ENCODE measurements at places on chromosomes 4 and X.

DNA sequence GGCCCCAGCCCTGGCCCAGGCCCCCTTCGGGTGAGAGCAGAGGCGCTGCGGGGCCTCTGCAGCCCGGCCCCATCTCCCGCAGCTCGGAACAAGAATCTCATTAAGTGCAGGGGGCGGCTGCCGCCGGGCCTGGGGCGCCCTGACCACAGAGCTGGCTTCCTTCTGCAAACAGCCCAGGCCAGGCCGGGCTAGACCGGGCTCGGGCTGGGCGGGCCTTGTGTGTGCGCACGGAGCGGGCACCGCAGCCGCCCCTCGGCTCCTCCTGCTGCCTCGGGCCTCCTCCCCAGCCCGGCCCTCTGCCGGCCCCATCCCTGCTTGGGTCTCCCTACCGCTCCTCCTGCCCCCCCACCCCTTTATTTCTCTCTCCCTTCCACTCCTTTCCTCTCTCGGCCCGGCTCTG is 83.3 kb downstream of the EFNB1 start:
- DNase-seq: no peak

- no peak for DNase-seq
Measured at GRCh38 chr4:56859841-56860240, 38.3 kb upstream of the SPINK2 start.

- DNase-seq: no peak
Measured at GRCh38 chr4:28391877-28392276, 1531.2 kb downstream of the STIM2 start.

DNA sequence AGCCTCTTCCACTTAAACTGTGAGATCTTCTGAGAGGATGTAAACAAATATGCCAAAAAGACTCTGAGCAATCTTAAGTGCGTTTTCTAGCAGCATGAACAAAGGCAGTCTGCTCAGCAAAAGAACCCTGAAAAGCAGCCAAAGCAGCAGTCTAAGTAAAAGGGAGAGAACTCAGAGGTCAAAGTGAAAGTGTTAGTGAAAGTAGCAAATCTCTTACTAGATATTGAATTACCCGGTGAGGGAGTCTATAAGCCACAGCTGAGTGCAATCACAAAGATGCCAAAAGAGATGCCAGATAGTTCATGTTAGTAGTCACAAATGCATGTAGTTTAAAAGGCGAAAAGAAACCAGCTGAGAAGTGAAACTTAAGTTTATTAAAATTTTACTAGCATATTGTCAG is 7.9 kb upstream of the GNRHR start:
- DNase-seq: no peak

GRCh38 chr4:123338715-123339114 is 57.9 kb upstream of the SPRY1 start:
- no peak for DNase-seq

- DNase-seq: no peak
Measured at GRCh38 chrX:21747558-21747957, 10.4 kb downstream of the SMPX start.

DNA sequence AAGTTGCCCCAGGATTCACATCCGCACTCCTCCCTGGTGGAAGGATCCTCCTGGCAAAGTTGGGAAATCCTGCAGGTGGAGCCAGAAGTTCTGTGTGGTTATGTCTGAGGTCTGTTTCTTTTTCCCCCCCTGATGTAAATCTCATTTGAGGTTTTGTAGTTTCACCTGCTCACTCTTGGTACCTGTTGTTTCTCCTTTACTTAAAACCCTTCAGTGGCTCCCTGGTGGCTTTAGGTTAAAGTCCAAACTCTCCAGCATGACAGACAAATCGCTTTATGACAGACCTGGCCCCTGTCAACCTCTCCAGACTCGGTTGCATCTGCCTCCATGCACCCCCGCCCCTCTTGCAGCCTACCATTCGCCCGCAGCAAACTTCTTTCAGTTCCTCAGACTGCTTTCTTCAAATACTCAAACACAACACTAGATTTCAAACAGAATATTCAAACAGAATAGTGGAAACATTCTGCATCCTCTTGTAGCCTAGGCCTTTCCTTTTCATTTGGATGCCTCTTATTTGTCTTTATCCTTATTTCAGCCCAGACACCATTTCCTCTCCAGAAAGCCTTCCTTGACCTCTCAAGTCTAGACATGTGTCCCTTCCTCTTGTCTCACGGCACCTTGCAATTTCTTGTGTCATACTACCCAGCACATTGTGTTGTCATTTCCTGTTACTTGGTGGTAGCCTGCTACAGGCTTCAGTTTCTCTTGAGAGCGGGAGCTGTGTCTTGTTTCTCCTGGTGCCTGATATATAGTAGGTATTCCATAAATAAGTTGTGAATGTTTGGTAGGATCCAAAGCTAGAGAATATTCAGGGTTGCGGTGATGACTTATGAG is 24.8 kb downstream of the IL13RA1 start:
- peak; percentile 1 for DNase-seq

DNA sequence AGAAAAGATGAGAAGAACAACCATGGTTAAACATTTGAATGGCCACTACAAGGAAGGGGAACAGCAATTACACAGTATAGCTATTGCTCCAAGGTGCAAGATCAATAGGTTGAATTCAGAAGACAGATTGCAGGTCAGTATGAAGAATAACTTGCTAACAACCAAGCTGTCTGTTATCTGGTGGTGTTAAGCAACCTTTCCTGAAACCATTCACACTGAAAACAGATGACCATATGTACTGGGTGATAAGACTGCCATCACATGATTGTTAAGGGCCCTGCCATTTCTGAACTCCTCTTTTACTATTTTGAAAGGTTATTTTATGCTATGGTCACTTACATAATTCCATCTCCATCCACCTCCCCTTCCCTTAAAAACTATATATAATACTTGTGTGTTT is 6.8 kb downstream of the GABRA3 start:
- DNase-seq: no peak

- no peak for DNase-seq
Measured at GRCh38 chr4:103098341-103098740, 1.3 kb downstream of the BDH2 start.

GRCh38 chrX:23699636-23700194 is 32.4 kb downstream of the PRDX4 start:
- peak; percentile 85 for DNase-seq

- DNase-seq: peak; percentile 42
Measured at GRCh38 chrX:48956728-48957414, 536 bp downstream of the OTUD5 start.

GRCh38 chr4:65139998-65140397 is 530.3 kb downstream of the EPHA5 start:
- no peak for DNase-seq

DNA sequence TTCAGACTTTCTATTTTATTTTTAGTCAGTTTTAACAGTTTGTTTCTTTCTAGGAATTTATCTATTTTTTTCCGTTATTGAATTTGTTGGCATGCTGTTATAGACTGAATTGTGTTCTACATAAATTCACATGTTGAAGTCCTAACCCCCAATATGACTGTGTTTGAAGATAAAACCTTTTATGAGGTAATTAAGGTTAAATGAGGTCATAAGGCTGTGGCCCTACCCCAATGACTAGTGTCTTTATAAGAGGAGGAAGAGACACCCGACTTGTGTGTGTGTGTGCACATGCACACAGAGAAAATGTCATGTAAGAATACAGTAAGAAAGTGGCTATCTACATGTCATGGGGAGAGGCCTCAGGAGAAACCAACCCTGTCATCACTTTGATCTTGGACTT is 146.3 kb downstream of the BRWD3 start:
- DNase-seq: peak; percentile 33

DNA sequence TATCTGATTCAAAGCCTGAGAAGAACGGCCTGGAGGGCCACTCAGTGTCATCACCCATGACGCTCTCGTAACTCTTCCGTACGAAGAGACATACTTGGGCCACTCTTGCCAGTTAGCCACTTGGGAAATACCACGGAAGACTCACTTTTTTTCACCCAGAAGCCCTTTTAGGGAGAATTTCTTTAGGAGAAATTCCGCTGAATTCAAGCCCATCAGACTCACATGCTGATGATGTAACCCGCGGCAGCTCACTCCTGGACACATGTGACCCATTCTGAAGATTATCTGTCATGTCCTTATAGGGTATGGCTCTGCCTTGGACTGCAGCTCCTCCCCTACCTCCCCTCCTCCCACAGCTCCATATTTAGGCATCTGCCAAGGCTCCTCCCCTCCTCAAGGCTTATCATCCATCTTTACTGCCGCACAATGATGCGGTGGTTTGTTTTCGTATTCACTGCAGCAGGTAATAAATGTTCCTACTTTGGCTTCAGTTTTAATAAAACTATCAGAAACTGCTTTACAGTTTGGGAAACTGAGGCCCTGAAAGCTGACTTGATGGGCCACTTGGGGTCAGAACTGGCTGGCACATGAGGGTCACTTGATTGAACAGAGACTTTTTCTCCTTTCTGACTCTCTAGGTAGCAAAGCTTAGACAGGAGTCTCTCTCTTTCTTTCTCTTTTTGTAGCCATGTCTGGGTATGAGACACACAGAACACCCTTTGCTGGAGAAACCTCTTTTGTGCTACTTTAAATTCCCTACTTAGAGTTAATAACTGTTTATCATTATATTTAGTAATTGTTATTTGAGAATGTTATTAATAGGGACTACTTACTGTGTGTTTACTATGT is 42.1 kb downstream of the RHOH start:
- peak; percentile 71 for DNase-seq
